ENCODE measurements at places on chromosomes 11 and 22. TPM values are rescaled to one million over a fixed set of nuclear protein-coding genes. Genes with fewer than 3 reads are reported as not detected.

GRCh38 chr22:44870021-44870420 lies 117.6 kb downstream of the ARHGAP8 start:
- no peak for DNase-seq

- peak; percentile 73 for DNase-seq
These were observed 673 bp upstream of the MYO7A start for GRCh38 chr11:77127235-77127911.

- peak; percentile 43 for DNase-seq
These were observed 826 bp upstream of the EEF1G start for GRCh38 chr11:62574363-62575071.

TNKS1BP1 gene
- total RNA-seq: 83.5 TPM

DNA sequence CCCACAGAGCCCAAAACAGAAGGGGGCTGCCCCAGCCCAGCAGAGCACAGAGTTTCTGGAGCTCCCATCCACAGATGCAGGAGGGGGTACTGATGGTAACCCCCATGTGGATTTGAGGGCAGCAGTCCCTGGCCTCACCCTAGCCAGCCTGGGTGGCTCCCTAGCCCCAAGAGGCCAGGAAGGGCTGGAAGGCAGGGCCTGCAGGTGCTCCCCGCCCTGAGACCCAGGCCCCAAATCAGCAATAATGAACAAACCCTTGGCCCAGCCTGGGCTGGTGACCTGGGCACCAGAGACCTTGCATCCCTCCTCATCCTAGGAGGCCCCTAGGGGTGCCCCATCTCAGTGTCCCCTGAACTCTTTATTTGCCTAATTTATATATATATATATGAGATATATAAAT lies 61.6 kb downstream of the MORC2 start:
- no peak for DNase-seq

TRIM68 gene
- 9.1 TPM for total RNA-seq

YIF1A gene
- total RNA-seq: 63.6 TPM

RGL4 gene
- total RNA-seq: not detected

DNA sequence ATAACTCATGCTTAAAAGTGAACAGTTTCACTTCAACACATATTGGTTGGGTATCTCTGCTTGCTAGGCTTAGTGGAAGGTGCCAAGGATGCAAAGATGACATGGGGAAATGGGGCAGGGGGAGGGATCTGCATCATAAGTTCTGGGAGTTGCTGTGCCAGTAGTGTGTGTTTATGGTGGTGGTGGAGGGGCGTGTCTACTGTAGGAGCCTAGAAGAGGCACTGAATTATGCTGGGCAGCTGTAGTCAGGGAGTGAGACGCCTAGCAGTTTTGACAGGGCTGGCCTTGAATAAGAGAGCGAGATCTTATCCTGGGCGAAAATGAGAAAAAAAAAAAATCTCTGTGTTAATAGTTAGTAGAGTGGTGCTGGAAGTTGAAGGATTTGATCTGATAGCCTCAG lies 3.0 kb downstream of the ELMOD1 start:
- no peak for DNase-seq

- no peak for DNase-seq
These were observed 13.4 kb upstream of the TPCN2 start for GRCh38 chr11:69035150-69035945.

FAT3 gene
- total RNA-seq: 0.26 TPM

- DNase-seq: no peak
These were observed 184.2 kb upstream of the LUZP2 start for GRCh38 chr11:24312464-24313238.

GRCh38 chr11:68840661-68841653 lies 759 bp downstream of the CPT1A start:
- DNase-seq: peak; percentile 75

GRCh38 chr11:36304351-36304750 lies 8.3 kb downstream of the PRR5L start:
- no peak for DNase-seq

- DNase-seq: no peak
These were observed 24.1 kb downstream of the SIK3 start for GRCh38 chr11:117074119-117074518.

- no peak for DNase-seq
These were observed 984.6 kb downstream of the DLG2 start for GRCh38 chr11:84642500-84642899.

GRCh38 chr11:97567801-97568200 lies 1178.0 kb downstream of the JRKL start:
- no peak for DNase-seq

- peak; percentile 3 for DNase-seq
These were observed 144.9 kb upstream of the SESN3 start for GRCh38 chr11:95375886-95376285.
